ENCODE measurements at places on chromosomes 13 and 19.

DNA sequence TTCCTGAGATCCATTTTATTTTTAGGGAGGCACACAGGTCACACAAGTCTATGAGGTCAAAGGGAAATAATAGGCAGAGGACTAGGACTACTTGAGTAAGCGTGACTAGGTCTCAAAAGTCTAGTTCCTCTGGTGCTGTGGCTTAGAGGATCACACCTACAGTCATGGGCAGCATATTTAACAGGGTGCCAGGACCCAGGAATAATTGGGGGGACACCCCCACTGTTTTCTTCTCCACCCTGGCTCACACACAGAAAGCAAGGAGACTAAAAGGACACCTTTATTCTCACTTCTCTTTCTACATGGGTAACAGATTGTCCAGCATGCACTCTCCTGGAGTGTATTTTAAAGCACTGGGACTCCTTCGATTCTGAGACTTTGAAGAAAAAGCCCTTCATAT is 26.2 kb downstream of the OXGR1 start:
- no peak for DNase-seq

DNA sequence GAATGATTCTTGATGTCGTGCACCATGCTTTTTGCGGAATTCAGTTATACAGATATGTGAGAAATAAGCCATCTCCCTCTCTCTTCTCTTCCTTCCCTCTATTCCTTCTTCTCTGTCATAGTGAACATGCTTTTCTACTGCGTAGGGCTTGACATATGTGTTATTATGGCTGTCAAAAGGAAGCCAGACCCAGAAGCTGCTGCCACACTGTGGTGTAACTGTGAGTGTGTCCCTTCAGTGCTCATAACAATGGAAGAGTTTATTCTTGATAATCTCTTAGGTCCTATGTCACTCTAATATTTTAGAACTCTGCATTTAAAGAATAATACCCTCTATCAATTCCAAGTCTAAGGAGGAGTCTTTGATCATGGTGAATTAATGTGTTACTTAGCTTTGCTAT is 208.9 kb upstream of the TMTC4 start:
- DNase-seq, result no peak

GRCh38 chr13:105202354-105202753 is 1333.1 kb downstream of the EFNB2 start:
- DNase-seq, result no peak

DNA sequence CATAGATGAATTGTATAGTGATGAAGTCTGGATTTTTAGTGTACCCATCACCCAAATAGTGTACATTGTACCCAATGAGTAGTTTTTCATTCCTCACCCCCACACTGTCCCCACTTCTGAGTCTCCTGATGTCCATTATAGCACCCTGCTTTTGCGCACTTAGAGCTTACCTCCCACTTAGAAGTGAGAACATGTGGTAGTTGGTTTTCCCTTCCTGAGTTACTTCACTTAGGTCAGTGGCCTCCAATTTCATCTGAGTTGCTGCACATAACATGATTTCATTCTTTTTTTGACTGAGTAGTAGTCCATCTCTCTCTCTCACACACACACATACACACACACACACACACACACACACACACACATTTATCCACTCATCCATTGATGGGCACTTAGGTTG is 43.2 kb upstream of the ALOX5AP start:
- DNase-seq, result no peak

DNA sequence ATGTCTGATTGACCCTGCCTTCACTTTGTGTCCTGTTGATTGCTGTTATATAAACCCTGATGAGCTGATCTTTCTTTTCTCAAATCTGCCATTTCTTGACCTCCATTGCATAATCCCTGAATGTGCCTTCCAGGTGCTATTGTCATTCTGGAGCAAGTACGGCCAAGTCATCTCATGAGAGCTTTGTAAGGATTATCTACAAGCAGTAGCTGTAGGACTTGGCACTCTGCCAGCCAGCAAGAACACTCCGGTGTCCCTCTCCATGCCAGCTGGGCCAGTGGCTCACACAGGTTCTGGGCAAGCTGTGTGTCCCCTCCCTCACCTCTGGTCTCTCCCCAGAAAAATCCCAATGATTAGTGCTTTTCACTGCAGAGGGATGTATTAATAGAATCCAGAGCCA is 348.1 kb downstream of the FOXO1 start:
- DNase-seq, result peak; percentile 78

DNA sequence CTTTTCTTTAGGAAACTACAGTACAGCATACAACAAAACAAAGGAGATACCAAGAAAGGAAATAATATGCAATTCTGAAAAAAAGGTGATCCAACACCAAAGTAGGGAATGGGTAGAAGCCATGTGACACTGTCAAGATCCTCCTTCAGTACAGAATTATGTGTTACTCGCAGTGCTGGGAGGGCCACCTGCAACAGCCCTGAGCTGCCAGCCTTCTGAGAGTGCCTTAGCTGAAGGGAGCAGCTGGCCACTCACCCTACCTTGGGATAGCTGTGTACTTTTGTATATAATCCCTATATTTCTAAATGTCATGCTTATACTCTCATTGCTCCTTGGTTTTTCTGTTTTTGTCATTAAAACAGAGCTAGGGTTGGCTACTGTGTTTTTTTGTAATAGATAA is 1518.2 kb upstream of the PCDH20 start:
- DNase-seq, result no peak

GRCh38 chr13:44818016-44818415 is 171.3 kb downstream of the NUFIP1 start:
- no peak for DNase-seq

GRCh38 chr19:1213391-1214286 is 8.1 kb downstream of the STK11 start:
- DNase-seq, result no peak

- no peak for DNase-seq
These were observed 25.2 kb downstream of the CRTC1 start for GRCh38 chr19:18708452-18709231.

All from NCI-H524 treated with DMSO at 0.1 percent for 48 hours (cell line).